ENCODE measurements at places on chromosomes 1 and 21.

- DNase-seq = no peak
Measured at GRCh38 chr1:28395181-28395580, 25.6 kb downstream of the PHACTR4 start.

- no peak for DNase-seq
Measured at GRCh38 chr1:93739472-93739871, 57.8 kb upstream of the BCAR3 start.

DNA sequence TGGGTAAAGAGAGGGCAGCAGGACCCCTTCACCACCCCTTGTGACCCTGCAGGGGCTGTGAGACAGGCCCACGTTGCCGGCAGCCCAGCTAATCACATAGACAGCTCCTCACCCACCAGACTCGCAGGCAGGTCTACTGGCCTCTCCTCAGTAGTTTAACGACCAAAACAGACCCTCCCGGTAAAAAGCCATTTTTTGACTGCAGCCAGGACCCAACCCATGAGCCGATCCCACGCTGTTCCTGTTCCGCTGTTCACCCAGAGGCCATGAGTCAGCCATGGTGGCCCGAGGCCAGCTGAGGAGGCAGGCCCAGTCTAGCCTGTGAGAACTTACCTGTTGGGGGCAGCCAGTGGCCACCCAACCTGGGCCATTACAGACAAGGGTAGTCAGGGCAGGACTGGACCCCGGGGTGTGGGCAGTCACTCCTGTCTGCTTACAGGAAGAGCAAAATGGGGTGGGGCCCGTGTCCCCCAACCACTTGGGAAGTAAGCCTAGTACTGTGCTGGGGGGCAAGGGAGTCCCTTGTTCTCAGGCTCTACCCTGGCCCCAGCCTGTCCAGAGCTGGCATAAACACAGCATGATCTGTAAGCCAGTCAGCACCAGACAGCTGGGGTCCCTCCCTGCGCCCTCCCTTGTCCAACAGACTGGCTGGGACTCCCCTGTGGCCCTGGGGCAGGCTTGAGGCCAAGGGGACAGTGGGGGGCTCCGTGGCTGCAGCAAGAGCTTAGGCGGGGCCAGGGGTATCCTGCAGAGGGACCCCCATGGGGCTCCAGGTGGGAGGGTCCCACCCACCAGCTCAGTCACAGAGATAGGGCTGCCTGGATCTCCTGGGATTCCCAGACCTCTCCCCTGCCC, 61.9 kb downstream of the WNT9A start:
- DNase-seq = no peak

- no peak for DNase-seq
Measured at GRCh38 chr1:7430691-7431090, 340.4 kb upstream of the VAMP3 start.

GRCh38 chr1:190049314-190049713, 428.4 kb downstream of the BRINP3 start:
- DNase-seq = no peak

DNA sequence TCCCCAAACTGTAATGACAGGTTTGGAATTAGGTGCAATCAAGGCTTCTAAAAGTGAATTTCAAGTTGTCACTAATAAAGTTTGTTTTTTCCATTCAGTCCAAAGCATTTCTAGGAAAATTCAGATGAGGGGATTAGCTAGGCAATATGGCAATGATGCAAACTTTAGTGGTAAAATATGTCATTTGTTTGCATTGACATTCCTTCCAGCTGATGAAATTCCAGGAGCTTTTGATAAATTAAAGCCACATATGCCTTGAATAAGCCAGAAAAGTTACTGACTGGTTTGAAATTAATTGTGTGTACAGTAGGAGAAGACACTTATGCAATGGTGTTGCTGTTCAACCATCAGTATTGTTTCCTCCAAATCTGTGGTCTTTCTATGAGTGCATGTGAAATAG, 57.8 kb downstream of the MROH9 start:
- no peak for DNase-seq

GRCh38 chr1:15455522-15455921, 1.0 kb upstream of the CELA2A start:
- DNase-seq = no peak

DNA sequence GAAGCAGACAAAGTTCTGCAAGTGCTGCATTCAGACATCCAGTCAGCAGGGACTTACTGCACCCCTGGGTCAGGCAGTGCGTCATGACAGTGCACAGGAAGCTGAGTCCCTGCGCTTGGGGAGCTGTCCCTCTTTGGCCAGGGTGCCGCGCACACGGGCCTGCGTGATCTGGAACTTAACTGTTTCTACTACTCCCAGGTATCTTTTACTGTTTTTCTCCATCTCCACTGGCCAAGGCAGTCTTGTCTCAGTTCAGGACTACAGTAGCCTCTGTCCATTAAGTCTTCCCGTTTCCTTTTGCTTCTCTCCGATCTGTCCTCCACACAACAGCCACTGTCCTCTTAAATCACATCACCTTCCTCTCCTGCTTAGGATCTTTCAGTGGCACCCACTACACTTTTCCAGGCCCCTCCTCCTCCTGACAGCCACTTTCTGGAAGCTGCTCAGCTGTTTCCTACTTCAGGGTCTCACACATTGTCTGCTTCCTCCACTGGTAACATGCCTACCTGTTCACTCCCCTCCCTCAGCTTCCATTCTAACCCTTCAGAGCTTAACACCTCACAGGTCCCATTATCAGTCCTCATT, 15.9 kb downstream of the ERRFI1 start:
- DNase-seq = no peak

- DNase-seq = no peak
Measured at GRCh38 chr1:206419783-206420182, 50.5 kb upstream of the IKBKE start.

DNA sequence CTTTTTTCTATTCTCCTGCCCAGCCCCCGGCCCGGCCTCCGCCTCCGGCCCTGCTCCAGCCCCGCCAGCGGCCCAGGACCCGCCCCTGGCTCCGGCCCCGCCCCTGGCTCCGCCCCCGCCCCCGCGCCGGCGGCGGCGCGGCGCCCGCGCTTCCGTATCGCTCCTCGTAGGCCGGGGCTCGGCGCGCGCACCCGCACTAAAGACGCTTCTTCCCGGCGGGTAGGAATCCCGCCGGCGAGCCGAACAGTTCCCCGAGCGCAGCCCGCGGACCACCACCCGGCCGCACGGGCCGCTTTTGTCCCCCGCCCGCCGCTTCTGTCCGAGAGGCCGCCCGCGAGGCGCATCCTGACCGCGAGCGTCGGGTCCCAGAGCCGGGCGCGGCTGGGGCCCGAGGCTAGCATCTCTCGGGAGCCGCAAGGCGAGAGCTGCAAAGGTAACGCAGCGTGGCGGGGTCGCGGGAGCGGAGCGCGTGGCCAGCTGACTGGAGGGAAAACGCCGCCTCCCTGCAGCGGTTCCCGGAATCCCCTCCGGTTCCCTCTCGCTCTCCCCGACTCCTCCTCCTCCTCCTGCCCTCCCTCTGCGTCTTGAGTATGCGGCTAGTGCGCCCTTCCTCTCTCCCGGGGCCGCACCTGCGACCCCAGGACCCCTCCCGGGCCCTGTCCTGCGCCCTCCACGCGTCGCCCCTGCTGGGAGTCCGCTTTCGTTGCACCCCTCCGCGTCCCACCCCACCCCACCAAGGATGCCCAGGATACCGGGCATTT, at the start of gene IFNAR2:
IFNAR2 (plus strand) TSS at position 155 of the 761 bp plus-strand sequence. CDS start 11,985 bp downstream, outside the sequence.
- DNase-seq = peak; percentile 66

DNA sequence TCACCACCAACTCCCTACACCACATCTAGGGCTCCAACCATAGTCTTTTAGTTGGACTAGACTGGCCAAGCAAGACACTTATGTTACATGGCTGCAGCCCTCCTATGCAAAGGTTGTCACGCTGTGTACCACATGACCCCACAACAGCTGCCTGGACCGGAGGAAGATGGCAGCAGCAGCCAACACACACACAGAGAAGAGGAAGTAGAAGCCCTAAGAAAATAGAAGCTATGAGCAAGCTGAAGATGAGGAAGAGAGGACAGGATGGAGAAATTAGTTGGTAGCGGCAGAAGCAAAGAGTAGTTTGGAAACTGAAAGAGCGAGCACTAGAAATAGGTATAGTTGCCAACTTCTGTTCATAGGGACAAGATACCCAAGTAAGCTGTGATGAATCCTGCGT, 60.8 kb upstream of the RALGPS2 start:
- DNase-seq = no peak

DNA sequence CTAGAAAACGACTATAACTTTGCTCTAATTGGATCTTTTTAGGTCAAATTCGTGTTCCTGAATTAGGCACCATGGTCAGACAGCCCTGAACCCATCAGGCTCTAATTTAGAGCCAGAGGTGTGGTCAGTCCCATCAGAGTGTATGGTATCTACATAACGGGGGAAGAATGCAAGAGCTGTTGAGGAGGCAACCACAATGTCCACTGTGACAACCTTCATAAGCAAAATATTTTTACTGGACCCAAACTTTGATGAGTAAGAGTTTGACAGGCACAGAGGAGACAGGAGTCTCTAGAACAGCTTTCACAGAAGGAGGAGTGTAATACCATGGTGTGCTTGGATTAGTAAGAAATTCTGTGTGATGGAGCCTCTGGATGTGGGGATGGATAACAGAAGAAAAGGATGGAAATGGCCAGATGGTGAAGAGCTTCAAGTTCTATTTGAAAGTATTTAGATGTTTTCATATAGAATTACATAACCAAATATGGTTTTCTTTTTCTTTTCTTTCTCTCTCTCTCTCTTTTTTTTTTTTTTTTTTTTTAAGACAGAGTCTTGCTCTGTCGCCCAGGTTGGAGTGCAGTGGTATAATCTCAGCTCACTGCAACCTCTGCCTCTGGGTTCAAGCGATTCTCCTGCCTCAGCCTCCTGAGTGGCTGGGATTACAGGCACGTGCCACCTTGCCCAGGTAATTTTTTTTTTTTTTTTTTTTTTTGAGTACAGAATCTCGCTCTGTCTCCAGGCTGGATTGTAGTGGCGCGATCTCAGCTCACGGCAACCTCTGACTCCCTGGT, 24.9 kb downstream of the UBE2U start:
- DNase-seq = no peak

DNA sequence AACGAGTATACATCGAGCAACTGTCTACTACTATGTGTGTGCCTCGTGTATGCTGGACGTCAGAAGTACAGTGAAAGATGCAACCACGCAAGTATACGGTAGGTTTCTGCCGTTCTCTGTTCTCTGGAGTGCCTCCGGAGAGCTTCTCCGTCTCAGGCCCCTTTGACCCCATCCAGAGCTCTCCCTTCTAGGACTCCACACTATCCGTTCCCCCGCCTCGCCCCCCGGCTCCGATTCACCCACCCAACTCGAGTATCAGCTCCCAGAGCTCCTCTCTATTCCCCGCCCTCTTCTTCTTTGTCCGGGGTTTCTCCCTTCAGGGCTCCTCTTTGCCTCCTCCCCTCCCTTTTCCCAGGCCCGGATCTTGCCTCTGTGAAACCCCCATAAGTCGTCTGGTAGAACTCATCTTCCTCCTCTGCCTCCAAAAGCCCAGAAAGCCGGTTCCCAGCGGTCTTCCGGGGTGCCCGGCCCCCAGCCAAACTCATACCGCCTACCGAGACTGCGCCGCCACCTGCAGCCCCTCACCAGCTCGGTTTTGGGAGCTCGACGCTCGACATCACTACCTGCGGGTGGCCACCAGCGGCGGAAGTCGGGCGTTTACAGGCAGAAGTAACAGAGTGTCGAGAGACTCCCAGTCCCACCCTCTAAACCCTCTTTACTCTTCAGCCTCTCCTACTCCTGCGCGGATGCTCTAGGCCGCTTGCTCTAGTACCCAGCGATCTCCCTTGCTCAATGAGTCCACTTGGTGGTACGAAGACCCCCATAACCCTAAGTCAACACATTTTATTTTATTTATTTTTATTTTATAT, at the start of gene VPS72:
VPS72 (minus strand) TSS at position 561 of the 809 bp plus-strand sequence; CDS start at position 485, 76 bp downstream.
- peak; percentile 53 for DNase-seq

- no peak for DNase-seq
Measured at GRCh38 chr21:37620401-37620800, 253.8 kb downstream of the DYRK1A start.
